ENCODE measurements at places on chromosomes 2 and 18.

DNA sequence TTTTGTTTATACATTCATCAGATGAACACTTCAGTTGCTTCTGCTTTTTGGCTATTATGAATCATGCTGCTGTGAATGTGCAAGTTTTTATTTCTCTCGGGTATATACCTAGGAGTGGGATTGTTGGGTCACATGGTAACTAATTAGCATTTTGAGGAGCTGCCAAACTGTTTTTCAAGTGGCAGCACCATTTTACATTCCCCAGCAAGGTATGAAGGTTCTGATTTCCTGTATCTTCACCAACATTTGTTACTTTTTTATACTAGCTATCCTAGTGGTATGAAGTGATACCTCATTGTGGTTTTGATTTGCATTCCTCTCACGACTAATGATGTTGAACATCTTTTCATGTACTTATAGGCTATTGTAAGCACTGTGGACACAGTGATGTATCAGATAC, 53.9 kb downstream of the DYNC1I2 start:
- no peak for DNase-seq

DNA sequence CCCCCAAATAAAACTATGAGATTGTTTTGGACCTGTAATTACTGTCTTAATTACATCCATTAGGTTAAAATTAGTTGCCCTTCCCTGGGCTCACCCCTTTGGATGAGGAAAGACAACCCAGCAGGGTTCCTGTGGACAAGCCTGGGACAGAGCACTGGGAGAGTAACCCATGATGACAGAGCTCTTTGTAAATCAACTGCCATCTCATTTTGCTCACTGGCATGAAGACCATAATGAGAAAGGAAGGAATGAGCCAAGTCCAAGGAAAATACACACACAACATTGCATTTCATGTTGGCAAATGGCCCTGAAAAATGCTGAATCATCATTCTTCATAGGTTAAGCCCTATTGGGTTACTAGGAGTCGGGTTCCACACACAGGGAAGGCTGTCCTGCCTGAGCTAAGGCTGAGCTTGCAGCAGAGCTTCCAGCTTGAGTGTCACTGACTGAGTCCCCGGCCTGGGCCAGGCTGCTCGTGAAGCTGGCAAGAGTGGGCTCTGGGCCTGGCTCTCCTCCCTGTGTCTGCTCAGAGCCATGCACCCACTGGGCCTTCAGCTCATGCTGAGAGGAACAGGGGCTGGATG, 94.1 kb upstream of the ACAA2 start:
- DNase-seq: no peak

GRCh38 chr2:123993728-123994323, 31.3 kb upstream of the CNTNAP5 start:
- peak; percentile 63 for DNase-seq

GRCh38 chr18:398935-399630, 101.4 kb downstream of the COLEC12 start:
- no peak for DNase-seq

DNA sequence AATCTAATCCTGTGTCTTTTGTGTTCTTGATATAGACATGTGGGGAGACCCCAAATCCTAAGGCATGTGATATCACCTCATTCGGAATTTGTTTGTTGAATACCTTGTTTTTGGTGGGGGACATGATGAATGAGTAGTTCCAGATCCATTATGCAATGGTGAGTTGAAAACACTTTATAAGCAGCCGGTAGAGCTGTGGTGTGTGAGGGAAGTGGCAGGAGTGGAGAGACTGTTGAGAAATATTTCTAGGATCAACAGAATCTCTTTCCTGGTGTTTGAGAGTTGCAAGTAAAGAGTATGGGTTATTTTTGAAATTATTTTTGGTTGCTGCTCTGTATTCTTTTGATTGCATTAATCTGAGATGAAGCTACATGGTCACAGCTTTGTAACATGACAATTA, 34.4 kb downstream of the LHCGR start:
- DNase-seq: no peak

DNA sequence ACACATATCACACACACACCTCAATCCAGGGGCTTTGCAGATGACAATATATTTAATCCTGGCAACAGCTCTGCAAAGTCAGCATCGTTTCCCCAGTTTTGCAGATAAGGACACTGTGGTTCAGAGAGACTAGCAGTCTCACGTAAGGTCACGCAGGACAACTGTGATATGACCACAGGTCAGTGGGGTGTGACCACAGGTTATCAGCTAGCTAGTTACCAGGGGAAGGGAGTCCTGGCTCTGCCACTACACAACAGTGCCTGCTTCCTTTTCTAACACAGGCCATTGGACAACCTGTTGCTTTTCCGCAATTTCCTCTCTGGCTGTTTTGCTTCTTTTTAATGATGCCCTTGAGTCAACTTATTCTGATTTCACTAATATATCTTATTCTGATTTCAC, 33.3 kb downstream of the RBMS1 start:
- DNase-seq: no peak

GRCh38 chr2:176154576-176155252, 2.4 kb upstream of the HOXD3 start:
- no peak for DNase-seq

GRCh38 chr18:36120297-36120696, 8.8 kb downstream of the SLC39A6 start:
- DNase-seq: no peak

DNA sequence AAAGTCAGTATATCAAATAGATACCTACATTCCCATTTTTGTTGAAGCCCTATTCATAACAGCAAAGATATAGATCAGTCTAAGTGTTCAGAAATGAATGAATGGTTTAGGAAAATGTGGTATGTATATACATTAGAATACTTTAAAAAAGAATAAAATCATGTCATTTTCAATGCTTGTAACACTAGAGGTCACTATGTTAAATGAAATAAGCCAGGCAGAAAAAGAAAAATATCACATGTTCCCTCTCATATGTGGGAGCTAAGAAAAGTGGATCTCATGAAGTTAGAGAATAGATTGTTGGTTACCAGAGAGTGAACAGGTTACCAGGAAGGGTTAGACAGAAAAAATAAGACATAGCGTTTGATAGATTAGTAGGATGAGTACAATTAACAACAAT, 1111.0 kb upstream of the SLC39A10 start:
- DNase-seq: no peak

DNA sequence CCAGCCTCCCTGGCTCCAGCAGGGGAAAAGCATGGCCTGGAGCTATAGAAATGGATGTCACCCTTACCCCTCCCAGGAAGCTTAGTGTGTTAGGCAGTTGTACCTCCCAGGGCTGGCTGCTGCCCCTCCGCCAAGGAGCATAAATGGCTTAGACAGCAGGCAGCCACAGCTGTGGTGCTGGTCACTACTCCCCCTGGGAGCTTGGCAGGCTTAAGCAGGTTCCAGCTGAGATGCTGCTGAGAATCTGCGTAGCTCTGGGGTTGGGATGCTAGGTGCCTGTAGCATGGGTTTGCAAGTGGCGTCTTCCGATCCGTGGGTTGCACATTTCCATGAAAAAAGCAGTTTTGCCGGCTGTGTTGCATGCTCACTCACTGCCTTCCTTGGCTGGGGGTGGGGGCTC, 369.7 kb downstream of the CTNNA2 start:
- no peak for DNase-seq

- no peak for DNase-seq
Observed at GRCh38 chr2:168469281-168469988, 13.4 kb downstream of the CERS6 start.

GRCh38 chr2:8578335-8579244, 103.3 kb upstream of the ID2 start:
- no peak for DNase-seq

GRCh38 chr2:27773959-27774358, 2.4 kb downstream of the MRPL33 start:
- DNase-seq: no peak

- DNase-seq: no peak
Observed at GRCh38 chr2:30752811-30753210, 54.4 kb downstream of the CAPN13 start.

DNA sequence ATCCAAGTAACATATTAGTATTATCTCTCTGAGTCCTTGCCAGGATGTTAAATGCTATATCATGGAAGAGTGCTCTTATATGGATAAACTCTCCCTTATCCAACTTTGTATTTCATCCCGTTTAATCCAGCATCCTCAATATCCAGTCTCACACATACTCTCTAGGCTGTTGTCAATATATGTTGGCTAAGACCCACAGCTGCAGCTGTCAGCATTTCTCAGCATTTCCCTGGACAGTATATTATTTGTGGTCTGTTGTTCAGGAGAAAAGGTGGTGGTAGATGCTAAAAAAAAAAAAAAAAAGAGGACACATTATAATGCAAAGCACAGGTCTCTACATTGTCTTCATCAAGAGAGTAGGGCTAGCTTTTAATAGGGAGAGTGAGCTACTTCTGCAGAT, 1368.0 kb upstream of the ZEB2 start:
- no peak for DNase-seq

- no peak for DNase-seq
Observed at GRCh38 chr18:36041146-36041545, 26.2 kb downstream of the RPRD1A start.

DNA sequence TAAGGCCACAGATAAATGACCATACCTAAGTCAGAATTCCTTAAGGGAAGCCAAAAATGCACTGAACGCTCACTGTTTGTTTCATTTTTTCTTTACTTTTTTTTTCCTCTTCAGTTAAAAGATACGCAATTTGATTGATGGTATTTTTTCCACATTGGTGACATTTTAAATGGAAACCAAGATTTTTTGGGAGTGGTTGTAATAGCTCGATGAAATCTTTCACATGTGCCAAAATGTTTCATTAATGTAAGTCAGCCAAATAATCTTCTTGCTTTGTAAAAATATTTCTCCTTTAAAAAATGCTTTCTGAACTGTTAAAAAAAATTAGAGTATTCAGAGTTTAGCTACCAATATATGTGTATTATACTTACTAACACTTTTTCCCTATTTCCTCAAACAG, 339.8 kb downstream of the ZEB2 start:
- DNase-seq: no peak

DNA sequence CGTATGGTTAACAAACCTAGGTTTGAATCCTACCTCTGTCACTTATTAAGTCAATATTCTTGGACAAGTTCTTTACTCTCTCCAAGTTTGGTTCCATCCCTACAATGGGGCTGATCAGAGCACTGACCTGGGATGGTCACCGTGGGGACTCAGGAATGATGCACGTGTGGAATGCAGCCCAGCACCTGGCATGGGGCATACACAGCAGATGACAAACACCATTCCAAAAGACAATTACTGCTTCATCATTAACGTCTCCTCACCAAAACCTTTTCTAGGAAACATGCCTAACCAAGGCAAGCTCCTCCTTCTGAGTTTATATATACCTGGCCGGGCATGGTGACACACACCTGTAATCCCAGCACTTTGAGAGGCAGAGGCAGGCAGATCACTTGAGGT, 532.9 kb upstream of the ID2 start:
- DNase-seq: no peak

DNA sequence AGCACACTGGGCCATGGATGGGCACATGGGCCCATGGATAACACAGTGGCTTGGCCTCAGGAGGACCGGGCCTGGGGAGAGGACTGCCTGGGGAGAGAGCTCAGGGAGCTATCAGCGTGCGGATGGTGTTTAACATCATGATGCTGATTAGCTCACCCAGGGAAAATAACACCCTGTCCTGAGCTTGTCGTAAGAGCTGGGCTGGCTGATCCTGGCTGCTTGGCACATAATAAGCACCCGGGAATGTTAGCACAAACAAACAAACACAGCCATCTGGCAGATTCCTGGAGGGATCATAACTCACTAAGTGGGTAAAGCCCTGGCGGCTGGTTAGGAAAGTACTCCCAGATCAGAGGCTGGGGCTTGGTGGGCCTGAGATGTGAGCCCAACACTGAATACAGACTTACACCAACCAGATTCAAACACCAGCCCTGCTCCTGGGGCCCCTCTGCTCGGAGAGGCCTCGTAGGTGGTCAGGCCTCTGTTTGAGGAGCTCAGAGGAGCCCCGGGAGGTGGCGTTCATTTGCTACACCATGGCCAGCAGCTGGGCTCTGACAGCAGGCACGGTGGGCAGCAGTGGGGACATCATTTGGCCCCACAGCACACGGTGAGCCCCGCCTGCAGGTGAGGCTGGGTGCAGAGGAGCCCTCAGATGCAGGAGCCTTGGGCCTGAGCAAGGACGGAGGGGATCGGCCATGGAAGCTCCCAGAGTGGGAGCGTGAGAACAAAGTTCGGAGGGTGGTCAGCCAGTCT, 193.4 kb upstream of the HDAC4 start:
- DNase-seq: no peak

GRCh38 chr2:241965931-241966412, 96.4 kb downstream of the RTP5 start:
- DNase-seq: peak; percentile 36

- DNase-seq: no peak
Observed at GRCh38 chr2:170229125-170229524, 51.2 kb downstream of the MYO3B start.

DNA sequence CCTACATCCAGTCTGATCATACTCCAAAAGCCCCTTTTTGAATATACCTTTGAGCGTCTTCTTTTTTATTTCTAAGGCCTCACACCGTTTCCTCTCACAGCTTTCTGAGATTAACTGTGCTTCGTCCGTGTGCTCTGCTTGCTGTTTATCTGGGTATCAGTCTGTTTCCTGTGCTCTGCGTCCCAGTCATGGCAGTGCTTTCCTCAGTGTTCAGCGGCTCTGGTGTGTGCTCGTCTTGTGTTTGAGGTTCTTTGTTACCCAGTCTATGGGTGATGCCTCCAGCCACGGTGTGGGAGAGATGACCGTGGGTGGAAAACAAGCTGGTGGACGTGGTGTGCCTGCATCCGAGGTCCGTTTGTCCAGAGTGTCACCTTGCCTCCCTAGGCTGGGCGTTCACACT, 33.6 kb upstream of the BIN1 start:
- no peak for DNase-seq

- DNase-seq: no peak
Observed at GRCh38 chr2:147679955-147680531, 164.8 kb upstream of the ACVR2A start.

DNA sequence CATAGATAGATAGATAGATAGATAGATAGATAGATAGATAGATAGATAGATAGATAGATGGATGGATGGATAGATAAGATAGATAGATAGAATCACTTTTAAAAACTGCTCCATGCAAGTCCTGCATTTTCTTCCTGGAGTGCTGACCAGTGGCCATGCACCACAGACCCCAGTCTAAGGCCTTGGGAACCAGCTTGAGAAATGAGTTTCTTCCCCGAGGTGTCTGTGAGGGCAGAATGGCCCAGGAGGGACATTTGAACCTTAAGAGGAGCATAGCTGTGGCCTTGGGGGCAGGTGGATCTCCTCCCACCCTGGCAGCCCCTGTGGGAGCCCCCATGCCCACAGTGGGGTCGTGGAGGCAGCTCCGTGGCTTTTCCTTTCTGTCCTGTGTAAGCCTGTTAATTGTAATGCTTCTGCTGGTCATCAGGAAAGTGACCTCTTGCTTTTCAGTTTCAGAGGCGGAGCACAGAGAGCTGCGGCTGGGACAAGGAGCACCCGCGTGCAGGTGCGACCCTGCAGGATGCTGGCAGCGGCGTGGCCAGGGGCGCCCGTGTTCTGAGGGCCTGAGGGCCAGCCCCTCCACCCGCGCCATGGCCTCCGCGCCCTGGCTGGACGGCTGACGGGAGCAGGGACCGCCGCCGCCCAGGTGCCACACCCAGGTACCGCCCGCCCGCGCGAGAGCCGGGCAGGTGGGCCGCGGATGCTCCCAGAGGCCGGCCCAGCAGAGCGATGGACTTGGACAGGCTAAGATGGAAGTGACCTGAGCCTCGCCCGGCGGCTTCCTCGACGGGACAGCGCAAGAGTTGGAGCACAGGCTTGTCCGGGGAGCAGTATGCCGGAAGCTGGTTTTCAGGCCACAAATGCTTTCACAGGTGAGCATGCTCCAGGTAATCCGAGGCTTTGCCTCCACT, 168.6 kb downstream of the LDLRAD4 start:
- DNase-seq: no peak

Measured in endothelial cell (in vitro differentiated cells).